ENCODE measurements at places on chromosomes 11 and 22.

GRCh38 chr22:39612811-39613548 is 42.4 kb downstream of the CACNA1I start:
- no peak for DNase-seq

DNA sequence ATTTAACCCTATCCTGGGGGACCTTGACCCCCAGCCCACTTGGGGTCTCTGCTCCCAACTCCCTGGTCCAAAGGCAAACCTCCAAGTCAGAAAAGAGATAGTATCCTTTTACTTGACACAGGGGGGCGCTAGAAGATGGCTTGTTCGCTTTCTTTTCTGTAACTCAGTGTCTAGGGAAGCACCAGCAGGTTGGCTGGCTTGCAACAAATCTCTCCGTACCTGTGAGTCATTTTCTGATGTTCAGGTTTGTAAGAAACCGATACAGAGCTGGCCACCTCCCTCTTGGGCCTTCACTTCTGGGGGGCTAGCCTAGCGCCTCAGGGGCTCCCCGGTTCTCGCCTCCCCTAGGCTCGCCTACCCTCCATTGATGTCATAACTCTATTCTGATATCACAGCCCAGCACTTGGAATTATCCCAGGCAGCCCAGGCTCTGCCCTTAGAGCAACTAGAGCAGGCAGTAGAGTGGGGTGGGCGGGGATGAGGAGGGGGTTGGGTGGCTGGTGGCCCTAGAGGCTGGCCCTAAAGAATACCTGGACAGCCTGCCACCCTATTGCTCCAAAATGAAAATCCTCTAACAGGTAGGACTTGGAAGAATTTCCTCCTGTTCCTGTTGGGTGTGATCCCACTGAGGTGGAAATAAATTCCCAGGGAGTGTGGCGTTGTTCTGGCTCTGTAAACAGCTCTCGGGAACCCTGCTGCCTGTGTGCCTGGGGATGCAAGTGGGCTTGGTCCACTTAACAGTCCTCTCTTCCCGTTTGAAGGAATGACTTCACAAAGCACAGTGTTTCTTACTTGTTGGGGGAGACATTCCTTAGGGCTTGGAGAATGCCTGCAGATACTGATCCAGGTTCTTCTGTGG is 69.4 kb downstream of the OSBP2 start:
- DNase-seq: no peak

DNA sequence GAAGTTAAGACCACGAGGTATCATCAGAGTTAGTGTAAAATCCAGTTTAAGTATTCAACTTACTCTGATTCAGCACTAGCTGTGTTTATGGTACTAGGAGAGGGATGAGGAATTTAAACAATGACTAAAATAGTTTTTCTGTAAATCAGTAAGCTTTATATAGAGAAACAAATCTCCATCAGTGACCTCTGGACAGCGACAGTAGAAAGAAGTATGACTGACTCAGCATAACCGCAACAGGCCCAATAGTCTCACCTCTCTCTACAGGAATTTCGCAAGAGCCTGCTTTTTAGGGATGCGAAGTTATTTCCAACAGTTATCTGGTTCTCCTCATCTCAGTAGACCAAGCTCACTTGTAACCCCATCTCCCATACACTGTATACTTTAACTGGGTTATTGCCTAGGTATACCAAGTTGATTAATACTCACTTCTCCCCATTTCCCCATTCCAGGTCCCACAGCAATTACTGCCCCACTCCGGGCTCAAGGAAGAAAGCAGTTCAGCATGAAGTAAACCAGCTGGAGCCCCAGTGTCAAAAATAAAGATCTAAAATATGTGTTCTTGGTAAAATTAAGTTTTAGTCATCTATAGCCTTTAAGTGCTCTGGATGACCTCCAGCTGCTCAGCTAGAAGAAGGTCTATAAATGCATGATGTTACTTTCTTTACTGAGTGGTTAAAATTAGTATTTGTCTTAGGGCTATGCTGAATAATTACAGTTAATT is 770.6 kb upstream of the CCDC90B start:
- DNase-seq: no peak

DNA sequence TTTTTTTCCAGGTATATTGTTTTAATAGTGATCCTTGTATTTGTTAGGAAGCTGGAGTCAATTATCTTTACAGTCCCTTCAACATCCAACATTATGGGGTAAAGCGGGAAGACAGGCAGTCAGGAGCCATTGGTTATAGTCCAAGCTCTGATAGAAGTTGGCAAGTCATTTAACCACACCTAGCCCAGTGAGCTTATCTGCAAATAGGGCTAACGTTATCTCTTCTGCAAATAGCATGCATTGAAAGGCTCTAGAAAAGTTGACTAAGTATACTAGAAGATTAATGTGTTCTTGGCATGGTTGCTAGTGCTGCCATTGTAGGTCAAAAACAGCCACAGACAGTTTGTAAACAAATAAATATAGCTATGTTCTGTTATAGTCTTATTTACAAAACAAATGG is 520.7 kb downstream of the OPCML start:
- no peak for DNase-seq

DNA sequence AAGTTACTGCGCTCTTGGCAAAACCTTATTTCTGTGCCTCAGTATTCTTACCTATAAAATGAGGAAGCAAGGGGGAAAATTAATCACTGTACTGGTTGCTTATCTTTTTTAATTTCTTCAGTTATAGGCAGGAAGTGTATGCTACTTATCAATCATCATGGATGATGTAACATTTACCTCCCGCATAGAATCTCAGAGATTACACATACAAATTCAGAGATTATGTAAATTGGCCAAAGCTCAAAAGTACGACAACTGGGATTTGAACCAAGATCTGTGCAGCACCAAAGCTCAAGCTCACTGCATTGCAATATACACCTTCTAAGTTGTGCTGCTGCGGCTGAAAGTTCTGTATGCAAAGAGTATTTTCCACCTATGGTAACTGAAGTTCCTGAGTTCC is 83.0 kb downstream of the PDHX start:
- DNase-seq: no peak

DNA sequence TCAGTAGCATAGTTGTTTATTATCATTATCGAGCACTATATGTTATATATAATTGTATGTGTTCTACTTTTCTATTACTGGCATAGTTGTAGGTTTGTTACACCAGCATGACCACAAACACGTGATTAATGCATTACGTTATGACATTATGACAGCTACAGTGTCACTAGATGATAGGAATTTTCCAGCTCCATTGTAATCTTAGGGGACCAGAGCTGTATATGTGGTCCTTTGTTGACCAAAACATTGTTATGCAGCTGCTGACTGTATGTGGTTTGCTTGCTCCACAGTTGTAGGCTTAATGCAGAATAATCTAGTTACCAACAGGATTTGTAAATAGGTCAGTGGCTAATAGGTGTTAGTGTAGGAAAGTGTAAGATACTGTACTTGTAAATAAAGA is 66.1 kb downstream of the HSD17B12 start:
- no peak for DNase-seq

DNA sequence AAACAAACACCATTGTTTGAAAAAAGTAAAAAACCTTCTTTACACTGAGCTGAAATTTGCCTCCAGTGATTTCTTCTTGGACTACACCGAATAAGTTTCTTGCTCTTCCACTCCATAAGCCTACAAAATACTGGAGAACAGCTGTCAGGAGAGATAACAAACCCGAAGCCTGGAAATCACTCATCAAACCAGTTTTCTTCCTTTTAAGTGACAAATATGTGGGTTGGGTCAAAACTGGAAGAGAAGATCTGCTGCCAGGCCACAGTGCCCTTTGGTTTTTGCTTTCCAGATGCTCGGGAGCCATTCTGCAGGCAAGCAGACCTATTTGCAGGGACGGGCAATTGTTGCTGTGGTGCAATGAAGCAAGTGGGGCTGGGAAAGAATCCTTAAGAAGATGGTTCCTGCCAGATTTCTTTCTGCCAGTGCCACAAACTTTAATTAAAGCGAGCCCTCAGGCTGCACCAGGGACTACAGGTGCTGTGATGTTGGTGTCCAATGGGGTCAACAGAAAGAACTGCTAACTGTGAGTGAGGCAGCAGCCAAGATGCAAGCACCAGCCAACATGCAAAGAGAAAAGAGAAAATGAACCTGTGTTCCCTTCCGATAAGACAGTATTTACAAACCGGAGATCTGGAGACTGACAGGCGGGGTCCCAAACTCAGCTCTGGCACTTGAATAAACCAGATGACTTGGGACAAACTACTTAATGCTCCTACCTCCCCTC is 44.8 kb upstream of the SMCO4 start:
- DNase-seq: no peak

DNA sequence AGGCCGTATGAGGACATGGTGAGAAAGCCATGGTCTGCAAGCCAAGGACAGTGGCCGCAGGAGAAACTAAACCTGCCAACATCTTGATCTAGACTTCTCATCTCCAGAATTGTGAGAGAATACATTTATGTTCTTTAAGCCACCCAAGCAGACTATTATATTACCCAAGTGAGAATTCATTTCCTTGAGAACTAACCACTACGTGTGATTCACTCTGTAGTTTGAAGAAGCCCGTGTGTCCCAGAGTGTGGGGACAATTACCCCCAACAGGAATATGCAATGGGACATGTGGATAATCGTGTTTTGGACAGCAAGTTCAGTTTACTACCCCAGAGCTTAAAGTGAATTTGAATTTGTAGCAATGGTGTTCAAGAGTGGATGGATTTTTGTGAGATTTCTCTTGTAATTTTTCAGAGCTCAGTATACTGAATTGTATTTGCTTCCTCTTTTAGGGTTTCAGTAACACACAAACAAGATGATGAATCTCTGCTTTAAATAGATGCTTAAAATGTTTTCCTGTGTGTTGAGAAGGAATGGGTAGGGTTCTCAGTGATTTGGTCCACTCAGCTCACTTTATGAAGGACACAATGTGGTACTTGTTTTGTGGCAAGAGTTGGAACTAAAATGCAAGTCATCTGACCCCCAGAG is 100.0 kb upstream of the ARHGAP20 start:
- DNase-seq: no peak

GRCh38 chr11:61910187-61911127 is 6.9 kb downstream of the RAB3IL1 start:
- no peak for DNase-seq
